ENCODE measurements at places on chromosomes 1 and 21.

GRCh38 chr1:240602189-240602588 is 9.8 kb downstream of the GREM2 start:
- no peak for DNase-seq

DNA sequence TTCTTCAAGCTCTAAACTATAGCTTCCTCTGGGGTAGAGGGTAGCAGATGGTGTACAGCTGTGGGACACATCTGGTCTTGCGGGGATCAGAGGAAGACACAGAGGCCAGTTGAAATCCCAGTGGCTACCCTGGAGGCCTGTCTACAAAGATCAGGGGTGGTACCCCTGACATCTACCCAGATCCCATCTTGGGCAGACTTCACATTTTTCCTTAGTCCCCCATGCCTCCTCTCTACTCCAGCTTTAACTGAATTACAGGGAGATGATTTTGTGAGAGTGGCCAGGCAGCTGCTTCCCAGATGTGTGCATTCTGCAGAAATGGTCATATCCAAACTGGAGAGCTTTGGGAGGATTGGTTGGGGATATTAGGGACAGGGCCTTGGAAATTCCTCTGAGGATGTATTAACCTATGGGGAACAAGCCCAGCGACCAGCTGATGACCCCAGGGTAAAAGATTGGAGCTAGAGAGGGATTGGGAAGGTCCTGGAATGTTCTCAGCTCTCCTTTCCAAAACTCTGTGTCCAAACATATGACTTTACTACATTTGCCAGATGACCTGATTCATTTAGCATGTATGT is 9.6 kb upstream of the CD34 start:
- no peak for DNase-seq

GRCh38 chr1:93679546-93679945 is 2.1 kb downstream of the BCAR3 start:
- DNase-seq = no peak

- no peak for DNase-seq
Measured at GRCh38 chr1:24980836-24981630, 51.0 kb upstream of the RUNX3 start.

GRCh38 chr1:150696590-150696989 is 364 bp downstream of the GOLPH3L start:
- DNase-seq = no peak

Measured in stimulated activated CD8-positive, alpha-beta memory T cell treated with anti-CD3 and anti-CD28 coated beads, Interleukin-4, amount 100 ng/mL, for 1 hour (primary cell).